ENCODE measurements at places on chromosomes 13 and 19.

DNA sequence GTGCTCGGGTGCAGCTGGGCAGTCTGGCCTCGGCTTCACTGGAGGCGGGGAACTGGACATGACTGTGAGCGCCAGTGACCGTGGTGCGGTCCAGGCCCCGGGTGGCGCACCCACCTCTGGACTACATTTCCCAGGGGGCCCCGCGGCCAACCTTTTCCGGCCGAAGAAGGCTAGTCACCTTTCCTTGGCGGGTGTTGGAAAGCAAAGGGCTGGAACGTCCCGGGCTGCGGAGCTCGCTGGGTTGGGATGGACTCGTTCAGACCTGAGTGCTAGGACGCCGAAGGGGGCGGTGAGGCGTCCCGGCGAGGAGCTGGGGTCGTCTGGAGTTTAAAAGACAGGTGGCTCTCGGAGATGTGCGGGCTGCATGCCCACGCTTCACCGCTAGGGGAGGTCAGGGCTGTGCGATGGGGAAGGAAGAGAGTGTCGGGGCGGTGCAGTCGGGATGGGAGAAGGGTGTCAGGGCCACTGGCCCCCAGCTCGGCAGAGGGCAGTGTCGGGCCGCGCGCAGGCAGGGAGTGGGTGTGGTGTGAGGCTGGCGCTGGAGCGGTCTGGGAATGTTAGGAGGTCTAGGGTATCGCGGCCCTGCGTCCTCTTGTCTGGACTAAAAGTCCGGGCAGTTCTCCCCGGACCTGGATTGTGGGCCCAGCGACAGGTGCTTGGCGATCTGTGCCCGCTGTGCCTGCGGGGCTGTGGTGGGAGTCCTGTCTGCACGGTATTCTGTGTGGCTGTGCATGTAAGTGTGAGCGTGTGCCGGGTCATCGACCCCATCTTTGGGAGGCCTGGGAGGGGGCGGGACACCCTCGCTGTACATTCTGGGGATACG lies 57.1 kb downstream of the ZNF568 start:
- peak; percentile 68 for DNase-seq

DNA sequence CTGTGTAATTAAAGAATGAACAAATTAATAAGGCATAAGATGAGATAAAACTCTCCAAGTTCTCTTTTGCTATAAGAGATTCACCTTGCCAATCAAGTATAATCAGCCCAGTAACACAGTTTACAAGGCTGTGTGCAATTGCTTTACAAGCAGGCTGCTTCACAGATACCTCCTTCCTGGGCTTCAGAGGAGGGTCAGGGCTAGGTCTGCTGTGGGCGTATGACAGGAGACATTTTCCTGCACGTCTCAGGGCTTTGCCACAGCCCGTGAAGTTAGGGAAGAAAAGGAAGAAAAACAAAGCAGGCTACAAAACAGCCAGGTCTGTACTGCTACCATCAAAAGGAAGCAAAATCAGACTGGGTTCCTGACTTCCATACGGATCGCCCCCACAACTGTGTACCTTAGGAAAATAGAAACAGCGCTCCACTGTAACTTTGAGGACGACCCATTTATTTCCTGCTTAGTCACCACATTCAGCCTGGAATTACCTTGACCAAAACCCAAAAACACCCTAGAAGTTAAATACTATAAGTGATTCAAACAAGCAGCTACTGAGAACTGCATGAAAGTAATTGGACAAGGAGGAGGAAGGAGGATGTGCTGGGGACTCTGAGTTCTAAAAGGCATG lies 12.4 kb downstream of the EFNB2 start:
- DNase-seq: no peak

DNA sequence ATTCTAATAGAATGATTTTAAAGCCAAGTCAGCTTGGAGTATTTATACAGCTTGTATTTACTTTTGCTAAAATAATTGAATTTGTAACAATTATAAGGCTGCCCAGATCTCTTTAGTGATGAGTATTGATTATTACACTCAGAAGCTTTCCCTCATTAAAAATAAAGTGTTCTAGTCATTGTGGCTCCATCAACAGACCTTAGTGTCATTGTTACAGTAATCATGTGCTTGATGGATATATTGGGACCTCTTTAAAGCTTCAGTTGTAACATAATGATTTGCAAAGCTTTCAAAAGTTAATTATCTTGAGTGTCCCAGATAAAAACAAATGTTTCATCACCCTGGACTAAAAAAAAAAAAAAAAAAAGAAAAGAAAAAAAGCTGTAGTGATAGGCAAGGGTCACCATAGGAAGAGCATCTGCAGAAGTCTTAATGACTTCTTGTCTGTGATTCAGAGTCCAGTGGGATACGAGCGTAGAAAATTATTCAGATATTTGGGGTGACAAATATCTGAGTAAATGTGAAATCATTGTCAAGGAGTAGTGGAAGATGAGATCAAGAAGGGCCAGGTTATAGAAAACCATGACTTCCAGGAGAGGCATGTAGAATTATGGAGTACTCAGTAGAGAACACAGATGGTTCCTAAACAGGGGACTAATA lies 369.6 kb downstream of the DCT start:
- DNase-seq: no peak

DNA sequence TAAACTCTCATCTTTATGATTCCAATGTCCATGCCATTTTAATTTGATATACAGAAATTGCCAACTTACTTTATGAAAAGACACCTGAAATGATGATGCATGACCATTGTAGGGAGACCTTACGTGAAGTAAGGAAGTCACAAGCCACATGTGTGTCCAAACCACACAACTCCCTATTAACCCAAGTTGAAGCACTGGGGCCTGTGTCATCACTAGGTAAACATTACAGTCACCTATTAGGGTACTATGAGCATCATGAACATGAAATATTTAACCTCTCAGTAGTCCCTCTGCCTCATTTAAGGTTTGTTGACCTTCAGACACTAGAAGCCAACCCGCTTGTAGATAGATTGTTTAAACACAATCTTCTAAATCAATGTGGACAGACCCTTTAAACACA lies 576.9 kb downstream of the IRS2 start:
- DNase-seq: no peak

- no peak for DNase-seq
These were observed 154.9 kb upstream of the KLF12 start for GRCh38 chr13:74289107-74289506.

DNA sequence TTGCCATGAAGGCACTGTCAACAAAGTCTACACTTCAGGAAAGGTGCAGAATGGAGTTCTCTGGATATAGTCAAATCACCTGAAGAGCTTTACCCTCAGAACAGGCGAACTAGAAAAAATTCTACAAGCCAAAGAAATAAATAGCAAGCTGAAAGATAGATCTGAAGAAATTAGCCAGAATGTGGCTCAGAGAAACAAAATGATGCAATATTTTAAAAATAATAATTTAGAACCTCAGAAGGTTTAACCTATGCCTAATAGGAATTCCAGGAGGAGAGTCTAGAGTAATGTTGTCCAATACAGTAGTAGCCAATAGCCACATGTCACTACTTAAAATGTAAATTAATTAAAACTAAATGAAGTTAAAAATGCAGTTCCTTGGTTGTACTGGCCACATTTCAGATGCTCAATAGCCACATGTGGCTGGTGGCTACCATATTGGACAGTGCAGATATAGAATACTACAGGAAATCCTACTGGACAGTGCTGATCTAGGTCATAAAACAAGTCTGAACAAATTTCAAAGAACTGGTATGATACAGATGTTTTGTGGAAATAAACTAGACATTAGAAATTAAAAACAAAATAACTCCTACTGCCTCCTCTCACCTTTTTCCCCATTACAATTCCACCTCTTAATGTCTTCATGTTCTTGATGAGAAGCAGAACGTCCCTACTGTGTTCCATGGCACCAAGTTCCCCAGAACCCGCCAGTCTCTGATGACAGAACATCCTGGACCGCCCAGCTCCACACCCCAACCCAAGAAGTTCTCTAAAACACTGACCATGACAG lies 679 bp upstream of the CDADC1 start:
- DNase-seq: no peak

GRCh38 chr19:31318790-31319425 lies 30.3 kb downstream of the TSHZ3 start:
- no peak for DNase-seq

- DNase-seq: no peak
These were observed 671 bp downstream of the MCOLN1 start for GRCh38 chr19:7522923-7523667.

- no peak for DNase-seq
These were observed 13.2 kb downstream of the MICOS13 start for GRCh38 chr19:5666921-5667610.

DNA sequence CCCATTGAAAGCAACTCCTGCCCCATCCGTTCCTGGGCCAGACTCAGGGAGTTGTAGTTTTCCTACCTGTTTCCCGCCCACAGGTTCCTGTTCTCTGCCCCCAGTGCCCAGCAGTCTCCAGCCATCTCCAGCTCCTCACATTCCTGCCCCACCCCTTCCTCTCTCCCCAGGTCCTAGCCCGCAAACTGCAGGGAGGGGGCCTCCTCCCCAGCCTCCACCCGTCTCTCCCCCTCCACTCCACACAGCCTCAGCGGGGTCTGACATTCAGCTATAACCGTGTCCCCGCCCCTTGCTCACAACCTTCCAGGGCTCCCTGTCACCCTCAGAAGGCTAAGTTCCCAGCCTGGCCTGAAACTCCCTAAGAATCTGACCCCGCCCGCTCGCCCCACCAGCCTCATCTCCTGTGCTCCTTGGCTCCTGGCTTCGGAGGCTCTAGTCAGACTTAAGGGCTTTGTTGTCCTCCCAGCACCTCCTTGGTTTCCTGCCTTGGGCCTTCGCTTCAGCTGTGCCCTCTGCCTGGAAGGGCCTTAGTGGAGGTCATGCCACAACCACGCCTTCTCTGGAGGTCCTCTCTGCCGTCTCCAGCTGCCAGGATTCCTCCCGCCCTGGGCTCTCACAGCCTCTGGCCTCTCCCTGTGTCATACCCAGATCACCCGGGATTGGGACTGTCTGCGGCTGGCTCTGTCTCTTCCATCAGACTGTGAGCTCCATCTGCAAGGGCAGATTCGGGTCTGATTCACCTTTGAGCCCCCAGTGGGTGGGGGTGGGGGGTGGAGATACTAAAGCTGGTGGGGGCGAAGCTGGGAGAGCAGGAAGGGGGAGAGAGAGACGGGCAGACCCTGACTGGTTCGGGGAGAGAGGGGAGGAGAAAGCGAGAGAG lies 5.1 kb upstream of the SPACA6 start:
- no peak for DNase-seq

- no peak for DNase-seq
These were observed 533.4 kb upstream of the NBEA start for GRCh38 chr13:34408640-34409039.

DNA sequence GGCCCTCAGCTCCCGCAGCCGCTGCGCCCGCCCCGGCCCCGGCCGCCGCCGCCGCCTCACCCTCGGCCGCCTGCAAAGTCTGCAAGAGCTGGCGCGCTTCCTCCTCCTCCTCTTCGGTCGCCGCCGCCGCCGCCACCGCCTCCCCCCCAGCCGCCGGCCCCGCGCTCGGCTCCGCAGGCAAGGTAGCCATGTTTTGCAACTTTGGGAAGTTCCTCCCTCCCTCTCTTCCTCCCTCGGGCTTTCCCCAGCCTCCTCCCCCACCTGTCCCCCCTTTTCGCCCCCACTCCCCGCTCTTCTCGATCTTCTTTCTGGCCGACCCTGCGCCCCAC lies 433 bp downstream of the SIX5 start:
- DNase-seq: peak; percentile 19

- DNase-seq: no peak
These were observed 31.9 kb downstream of the PTPRS start for GRCh38 chr19:5308451-5309437.

DNA sequence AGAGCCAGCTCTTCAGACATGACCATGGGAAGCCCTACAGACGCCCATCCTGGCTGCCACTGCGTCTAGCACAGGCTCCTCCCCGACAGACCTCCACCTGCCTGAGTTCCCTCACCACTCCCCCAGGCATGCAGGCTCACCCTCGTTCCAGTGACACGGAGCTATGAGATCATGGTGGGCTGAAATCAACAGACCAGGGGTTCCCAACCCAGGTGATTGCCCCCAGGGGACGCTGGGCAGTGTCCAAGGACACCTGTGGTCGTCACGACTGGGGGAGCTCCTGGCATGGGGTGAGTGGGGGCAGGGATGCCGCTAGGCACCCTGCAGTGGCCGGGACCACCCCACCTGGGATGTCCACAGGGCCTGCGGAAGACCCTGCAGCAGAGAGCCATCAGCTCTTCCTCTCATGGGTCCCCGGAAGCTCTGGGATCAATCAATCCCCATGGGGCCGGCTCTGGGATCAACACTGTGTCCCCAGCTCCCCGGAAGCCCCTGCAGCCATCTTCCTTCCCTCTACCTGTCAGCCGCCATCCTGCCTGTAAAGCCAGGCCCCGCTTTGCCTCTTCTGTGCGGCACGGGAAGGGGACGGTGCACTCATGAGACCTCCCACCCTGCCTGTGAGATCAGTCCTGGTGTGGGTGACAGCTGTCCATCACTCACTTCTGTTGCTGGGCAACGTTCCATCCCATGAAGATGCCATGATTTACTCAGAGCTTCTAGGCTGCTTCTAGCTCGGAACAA lies 12.8 kb upstream of the MADCAM1 start:
- no peak for DNase-seq

- no peak for DNase-seq
These were observed 22.1 kb upstream of the OLFM2 start for GRCh38 chr19:9958379-9958821.

DNA sequence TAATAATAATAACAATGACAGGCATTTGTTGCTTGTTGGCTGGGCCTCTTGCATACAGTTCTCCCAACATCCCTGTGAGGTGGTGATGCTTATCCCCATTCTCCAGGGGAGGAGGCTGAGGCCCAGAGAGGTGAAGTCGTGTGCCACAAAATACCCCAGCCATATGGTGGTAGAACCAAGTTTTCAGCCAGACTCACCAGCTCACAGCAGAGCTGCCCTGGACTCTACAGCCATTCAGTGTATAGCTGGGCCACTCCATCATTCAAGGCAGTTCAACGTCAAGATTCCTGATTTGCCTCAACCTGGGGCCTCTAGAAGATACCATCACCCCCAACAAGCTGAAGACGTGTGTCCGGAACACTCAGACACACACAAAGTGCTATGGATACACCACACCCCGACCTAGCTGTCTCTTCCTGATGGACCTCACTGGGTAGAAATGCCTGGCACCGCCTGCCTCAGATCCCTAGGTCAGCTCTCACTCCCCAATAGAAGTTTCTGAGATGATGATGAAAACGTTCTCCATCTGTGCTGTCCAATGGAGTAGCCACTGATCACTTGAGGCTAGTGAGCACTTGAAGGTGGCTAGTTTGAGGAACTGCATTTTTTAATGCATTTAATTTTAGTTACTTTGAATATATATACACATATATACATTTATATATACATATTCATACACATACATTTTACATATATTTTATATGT lies 4.3 kb upstream of the CEACAM19 start:
- no peak for DNase-seq

GRCh38 chr13:22629374-22629773 lies 551.4 kb upstream of the SGCG start:
- DNase-seq: no peak

DNA sequence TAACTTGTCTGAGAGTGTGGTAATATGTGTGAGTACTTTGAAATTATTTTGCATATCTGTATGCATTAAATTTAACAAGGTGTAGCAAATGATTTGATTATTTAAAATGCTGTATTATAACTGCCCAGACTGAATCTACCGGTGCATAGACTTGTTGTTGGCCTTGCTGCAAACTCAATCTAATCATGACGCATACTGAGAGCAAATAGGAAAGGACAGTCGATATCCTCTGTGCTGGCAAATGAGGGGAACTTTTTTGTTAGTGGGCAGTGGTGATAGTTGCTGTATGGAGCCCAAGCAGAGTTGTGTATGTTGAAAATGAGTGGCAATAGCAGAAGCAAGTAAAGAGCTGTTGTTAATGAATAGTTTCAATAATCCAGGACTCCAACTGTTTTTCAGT lies 127.4 kb downstream of the LMO7 start:
- no peak for DNase-seq

GRCh38 chr13:47798906-47799305 lies 202.2 kb downstream of the SUCLA2 start:
- no peak for DNase-seq

GRCh38 chr13:69331245-69331644 lies 776.4 kb upstream of the ATXN8OS start:
- DNase-seq: no peak
